ENCODE measurements at places on chromosomes 2 and 18.

GRCh38 chr18:30376515-30376914 is 666.0 kb downstream of the DSC3 start:
- DNase-seq: no peak
- H3K4me1 ChIP-seq: no peaks in the 10 kb centered on the region
- H3K27ac ChIP-seq: no peak overlapping the region

- H3K27me3 ChIP-seq: no peaks in the 10 kb centered on the region
- H3K4me1 ChIP-seq: peaks cover 4% of the 10 kb centered on the region
- H3K27ac ChIP-seq: no peak overlapping the region
- no peak for DNase-seq
- H3K36me3 ChIP-seq: no peaks in the 10 kb centered on the region
Measured at GRCh38 chr18:63107171-63107845, 212.3 kb downstream of the BCL2 start.

DNA sequence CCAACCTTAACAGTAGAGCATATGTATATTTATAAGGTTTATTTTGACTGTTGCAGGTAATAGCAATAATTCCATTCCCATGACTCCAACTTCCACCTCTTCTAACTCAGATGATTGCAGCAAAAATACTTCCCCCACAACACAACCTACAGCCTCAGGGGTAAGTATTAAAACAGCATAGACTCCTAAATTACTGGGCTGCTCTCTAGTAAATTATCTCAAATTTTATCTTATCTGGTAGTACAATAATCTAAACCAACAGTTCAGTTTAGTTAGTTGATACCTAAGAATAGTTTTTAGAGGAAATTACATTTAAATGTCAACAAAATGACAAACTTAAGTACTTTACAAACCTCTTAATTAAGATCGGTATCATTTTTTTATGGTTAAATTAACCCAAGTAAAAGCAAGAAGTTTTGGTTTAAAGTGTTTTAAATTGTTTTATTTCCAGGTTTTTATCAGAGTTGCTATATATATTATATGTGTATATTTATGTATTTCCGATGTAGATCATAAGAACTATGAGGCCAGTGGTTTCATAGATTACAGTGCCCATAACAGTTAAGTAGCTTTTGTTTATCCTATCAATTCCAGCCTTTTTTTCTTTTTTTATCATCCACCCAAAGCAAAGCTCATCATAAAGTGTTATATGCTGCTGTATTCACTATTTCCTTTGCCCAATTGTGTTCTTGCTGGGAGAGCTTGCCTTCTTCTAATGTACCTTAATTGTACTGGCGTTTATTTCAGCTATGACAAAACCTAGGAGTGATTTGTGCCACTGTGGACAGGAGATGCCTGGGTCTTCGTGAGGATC is 13.7 kb downstream of the GATA6 start:
- H3K4me3 ChIP-seq: no peak overlapping the region
- H3K27me3 ChIP-seq: no peaks in the 10 kb centered on the region
- peaks cover 74% of the 10 kb centered on the region for H3K36me3 ChIP-seq

GRCh38 chr2:103249462-103249861 is 487.6 kb downstream of the TMEM182 start:
- H3K4me1 ChIP-seq: no peaks in the 10 kb centered on the region
- H3K4me3 ChIP-seq: no peak overlapping the region
- H3K36me3 ChIP-seq: no peaks in the 10 kb centered on the region
- no peak overlapping the region for H3K27ac ChIP-seq
- no peak for DNase-seq
- no peaks in the 10 kb centered on the region for H3K27me3 ChIP-seq

DNA sequence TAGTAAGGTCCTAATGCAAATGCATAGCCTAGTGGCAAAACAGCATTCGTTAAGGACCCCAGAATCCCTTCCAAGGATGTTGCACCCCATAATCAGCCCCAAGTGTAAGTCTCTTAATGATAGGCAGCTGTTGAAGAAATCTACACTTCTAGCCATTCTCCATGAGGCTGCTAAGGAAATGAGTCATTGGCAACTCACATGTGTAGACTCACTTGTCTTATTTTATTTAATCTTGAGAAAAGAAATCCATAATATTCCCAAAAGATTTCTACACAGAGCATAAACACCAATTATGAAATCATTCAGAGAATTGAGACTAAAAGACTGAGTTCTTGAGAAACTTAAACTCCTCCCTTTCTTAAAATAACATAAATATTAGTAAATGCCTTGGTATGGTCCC is 52.4 kb downstream of the AKAIN1 start:
- H3K27me3 ChIP-seq: no peaks in the 10 kb centered on the region
- no peaks in the 10 kb centered on the region for H3K4me1 ChIP-seq
- no peak overlapping the region for H3K27ac ChIP-seq
- no peak overlapping the region for H3K4me3 ChIP-seq
- no peak for DNase-seq

- no peak for DNase-seq
- H3K4me1 ChIP-seq: peaks cover 36% of the 10 kb centered on the region
- no peak overlapping the region for H3K4me3 ChIP-seq
Measured at GRCh38 chr2:29524652-29525051, 396.7 kb downstream of the ALK start.

- no peak overlapping the region for H3K4me3 ChIP-seq
- no peaks in the 10 kb centered on the region for H3K36me3 ChIP-seq
- no peak overlapping the region for H3K27ac ChIP-seq
- no peaks in the 10 kb centered on the region for H3K4me1 ChIP-seq
- no peaks in the 10 kb centered on the region for H3K27me3 ChIP-seq
Measured at GRCh38 chr2:6011921-6012320, 319.7 kb downstream of the SOX11 start.

DNA sequence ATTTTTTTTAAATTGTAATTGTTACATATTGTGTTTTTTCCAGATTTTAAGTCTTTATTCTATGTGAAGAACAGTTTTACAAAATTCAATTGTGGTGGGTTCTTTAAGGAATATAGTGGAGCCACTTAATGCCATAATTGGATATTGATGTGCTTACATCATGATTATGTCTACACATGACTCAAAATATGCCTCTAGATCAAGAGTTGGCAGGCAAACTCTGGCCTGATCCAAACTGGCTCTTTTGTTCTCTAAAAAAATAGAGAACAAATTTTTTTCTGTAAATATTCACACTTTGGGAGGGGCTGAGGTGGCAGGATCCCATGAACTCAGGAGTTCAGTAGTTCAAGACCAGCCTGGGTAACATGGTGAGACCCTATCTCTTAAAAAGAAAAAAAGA is 8.3 kb downstream of the EHBP1 start:
- H3K27ac ChIP-seq: no peak overlapping the region
- no peak overlapping the region for H3K4me3 ChIP-seq
- peaks cover 4% of the 10 kb centered on the region for H3K4me1 ChIP-seq
- no peaks in the 10 kb centered on the region for H3K27me3 ChIP-seq

- no peaks in the 10 kb centered on the region for H3K36me3 ChIP-seq
- peak; percentile 97 for DNase-seq
- no peak overlapping the region for H3K27ac ChIP-seq
- no peak overlapping the region for H3K4me3 ChIP-seq
- H3K27me3 ChIP-seq: no peaks in the 10 kb centered on the region
- no peaks in the 10 kb centered on the region for H3K4me1 ChIP-seq
Measured at GRCh38 chr18:3321133-3321812, 59.3 kb downstream of the MYL12B start.

DNA sequence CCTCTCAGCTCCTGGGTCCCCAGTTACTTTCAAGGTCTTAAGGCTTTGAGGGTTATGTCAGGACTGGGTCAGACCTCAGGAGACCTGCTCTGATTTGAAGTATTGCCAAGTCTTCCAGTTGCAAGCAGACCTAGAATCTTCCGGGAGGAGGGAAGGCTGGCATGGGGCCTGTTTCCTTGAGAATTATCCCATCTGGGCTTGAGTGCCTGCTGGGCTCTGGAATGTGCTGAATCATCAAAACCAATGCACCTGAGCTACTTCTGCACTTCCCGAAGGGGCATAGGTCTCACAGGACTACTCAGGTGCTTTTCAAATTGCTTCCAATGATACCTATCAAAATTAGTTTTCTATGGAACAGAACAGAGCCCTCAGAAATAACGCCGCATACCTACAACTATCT is 327.3 kb downstream of the XIRP2 start:
- H3K27ac ChIP-seq: no peak overlapping the region
- no peaks in the 10 kb centered on the region for H3K27me3 ChIP-seq
- no peak overlapping the region for H3K4me3 ChIP-seq
- H3K36me3 ChIP-seq: no peaks in the 10 kb centered on the region
- no peaks in the 10 kb centered on the region for H3K4me1 ChIP-seq

DNA sequence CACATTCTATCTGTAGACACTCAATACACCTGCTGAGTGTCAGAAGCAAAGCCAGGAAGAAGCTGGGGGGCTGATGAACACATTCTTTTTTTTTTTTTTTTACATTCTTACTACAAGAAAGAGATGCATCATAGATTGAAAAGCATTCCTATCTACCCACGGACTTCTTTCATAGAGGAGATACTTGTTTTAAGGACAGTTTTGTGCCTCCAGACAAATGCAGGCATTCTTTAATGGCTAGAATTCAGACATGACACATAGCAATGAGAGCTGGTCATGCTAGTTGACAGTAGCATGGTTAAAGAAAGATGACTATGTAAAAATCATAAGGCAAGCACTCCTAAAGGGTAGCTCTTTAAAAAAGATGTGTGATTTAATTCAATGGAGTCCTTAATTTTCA is 110.2 kb downstream of the EPHA4 start:
- peaks cover 4% of the 10 kb centered on the region for H3K4me1 ChIP-seq
- peaks cover under 1% of the 10 kb centered on the region for H3K36me3 ChIP-seq
- no peak for DNase-seq
- H3K27me3 ChIP-seq: no peaks in the 10 kb centered on the region

- no peaks in the 10 kb centered on the region for H3K36me3 ChIP-seq
- peaks cover 3% of the 10 kb centered on the region for H3K4me1 ChIP-seq
- DNase-seq: no peak
- H3K27ac ChIP-seq: no peak overlapping the region
- H3K4me3 ChIP-seq: no peak overlapping the region
Measured at GRCh38 chr18:9861157-9861556, 24.6 kb upstream of the TXNDC2 start.

GRCh38 chr2:168323529-168324021 is 76.2 kb upstream of the STK39 start:
- no peaks in the 10 kb centered on the region for H3K4me1 ChIP-seq
- DNase-seq: peak; percentile 25
- H3K27me3 ChIP-seq: no peaks in the 10 kb centered on the region
- H3K36me3 ChIP-seq: no peaks in the 10 kb centered on the region

GRCh38 chr2:162011706-162012564 is 62.1 kb downstream of the DPP4 start:
- no peak overlapping the region for H3K27ac ChIP-seq
- no peak for DNase-seq
- no peaks in the 10 kb centered on the region for H3K4me1 ChIP-seq

- no peak overlapping the region for H3K27ac ChIP-seq
- no peak for DNase-seq
- no peak overlapping the region for H3K4me3 ChIP-seq
- no peaks in the 10 kb centered on the region for H3K27me3 ChIP-seq
- H3K4me1 ChIP-seq: no peaks in the 10 kb centered on the region
Measured at GRCh38 chr2:53559302-53559966, 208.2 kb upstream of the CHAC2 start.

- H3K4me3 ChIP-seq: no peak overlapping the region
- H3K36me3 ChIP-seq: no peaks in the 10 kb centered on the region
- DNase-seq: no peak
- H3K27me3 ChIP-seq: no peaks in the 10 kb centered on the region
- no peak overlapping the region for H3K27ac ChIP-seq
Measured at GRCh38 chr2:197270601-197271000, 40.0 kb downstream of the ANKRD44 start.

- H3K27ac ChIP-seq: no peak overlapping the region
- H3K4me3 ChIP-seq: no peak overlapping the region
- no peaks in the 10 kb centered on the region for H3K4me1 ChIP-seq
- H3K36me3 ChIP-seq: no peaks in the 10 kb centered on the region
- DNase-seq: no peak
Measured at GRCh38 chr2:62923242-62923641, 127.4 kb upstream of the OTX1 start.

GRCh38 chr2:79210274-79210917 is 50.8 kb upstream of the REG3A start:
- H3K27ac ChIP-seq: no peak overlapping the region
- peaks cover 5% of the 10 kb centered on the region for H3K4me1 ChIP-seq
- H3K27me3 ChIP-seq: no peaks in the 10 kb centered on the region
- no peak for DNase-seq

GRCh38 chr2:225025917-225026571 is 16.2 kb downstream of the DOCK10 start:
- H3K36me3 ChIP-seq: no peaks in the 10 kb centered on the region
- H3K27ac ChIP-seq: no peak overlapping the region
- H3K4me1 ChIP-seq: no peaks in the 10 kb centered on the region
- DNase-seq: no peak
- H3K4me3 ChIP-seq: no peak overlapping the region

- H3K4me3 ChIP-seq: no peak overlapping the region
- DNase-seq: no peak
- H3K4me1 ChIP-seq: no peaks in the 10 kb centered on the region
- H3K36me3 ChIP-seq: no peaks in the 10 kb centered on the region
- H3K27ac ChIP-seq: no peak overlapping the region
- no peaks in the 10 kb centered on the region for H3K27me3 ChIP-seq
Measured at GRCh38 chr2:48406116-48406515, 123.8 kb upstream of the STON1 start.

- no peak overlapping the region for H3K27ac ChIP-seq
- no peak for DNase-seq
- H3K4me3 ChIP-seq: no peak overlapping the region
- peaks cover 3% of the 10 kb centered on the region for H3K4me1 ChIP-seq
- H3K27me3 ChIP-seq: no peaks in the 10 kb centered on the region
Measured at GRCh38 chr2:3467654-3468053, 51.7 kb downstream of the ADI1 start.

GRCh38 chr2:2492800-2493199 is 161.7 kb upstream of the MYT1L start:
- H3K27ac ChIP-seq: no peak overlapping the region
- no peak overlapping the region for H3K4me3 ChIP-seq
- no peaks in the 10 kb centered on the region for H3K36me3 ChIP-seq
- no peaks in the 10 kb centered on the region for H3K4me1 ChIP-seq

- H3K27me3 ChIP-seq: no peaks in the 10 kb centered on the region
- peak overlapping the region; percentile 92 for H3K27ac ChIP-seq
- peaks cover 56% of the 10 kb centered on the region for H3K4me1 ChIP-seq
- no peaks in the 10 kb centered on the region for H3K36me3 ChIP-seq
- H3K4me3 ChIP-seq: peak overlapping the region; percentile 99
Measured at GRCh38 chr2:230865307-230865765, 594 bp downstream of the ITM2C start.

DNA sequence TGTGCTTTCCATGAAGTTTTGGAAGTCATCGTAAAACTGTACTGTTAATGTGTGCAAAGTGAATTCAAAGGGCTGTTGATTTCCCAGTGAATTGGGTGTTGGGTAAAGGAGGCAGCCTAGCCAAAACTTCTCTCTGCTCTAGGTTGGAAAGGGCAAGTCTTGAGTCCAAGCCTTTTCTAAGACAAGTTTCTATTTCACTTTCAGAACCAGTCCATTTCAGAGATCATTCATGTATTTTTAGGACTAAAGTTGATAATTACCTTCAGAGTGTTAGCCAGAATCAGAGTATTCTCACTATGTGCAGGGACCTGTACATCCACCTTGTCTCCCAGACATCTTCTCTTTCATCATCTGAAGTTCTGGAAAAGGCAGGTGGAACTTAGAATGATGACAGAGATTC is 636.1 kb upstream of the KLHL29 start:
- H3K4me3 ChIP-seq: no peak overlapping the region
- no peak overlapping the region for H3K27ac ChIP-seq
- DNase-seq: no peak
- no peaks in the 10 kb centered on the region for H3K27me3 ChIP-seq
- peaks cover 4% of the 10 kb centered on the region for H3K4me1 ChIP-seq

- no peak overlapping the region for H3K4me3 ChIP-seq
- no peaks in the 10 kb centered on the region for H3K27me3 ChIP-seq
- DNase-seq: no peak
- no peak overlapping the region for H3K27ac ChIP-seq
Measured at GRCh38 chr2:206518997-206519396, 75.7 kb downstream of the ADAM23 start.

All from cardiac muscle cell (in vitro differentiated cells and primary cell).